ENCODE measurements at places on chromosomes 13 and 19. TPM values are rescaled to one million over a fixed set of nuclear protein-coding genes. Genes with fewer than 3 reads are reported as not detected.

The C13orf46 gene
- 0.06 TPM for polyA plus RNA-seq

- no peak for DNase-seq
These were observed 2.1 kb upstream of the PNPLA6 start for GRCh38 chr19:7533281-7533885.

The DCT gene
- 0.17 TPM for polyA plus RNA-seq

The BSPH1 gene
- not detected for polyA plus RNA-seq

DNA sequence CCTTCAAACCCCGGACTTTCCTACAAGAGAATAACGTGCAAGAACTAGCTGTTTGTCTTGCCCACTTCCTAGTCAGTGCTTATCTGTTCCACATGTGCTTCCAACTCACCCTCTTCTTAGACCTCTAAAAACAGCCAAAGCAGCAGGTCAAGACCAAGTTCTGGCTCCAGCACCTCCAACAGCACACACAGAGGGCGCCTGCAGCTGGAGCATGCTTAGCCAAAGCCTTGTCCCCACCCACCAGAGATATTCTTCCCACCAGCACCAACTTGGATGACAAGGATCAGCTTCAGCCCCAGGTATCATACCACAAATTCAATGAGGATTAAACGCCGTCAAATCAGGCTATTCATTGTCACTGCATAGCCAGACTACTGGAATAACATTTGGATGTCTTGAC is 17.9 kb downstream of the RCBTB1 start:
- DNase-seq, result no peak

- DNase-seq, result no peak
These were observed 282.4 kb downstream of the MYO16 start for GRCh38 chr13:108911807-108912206.

DNA sequence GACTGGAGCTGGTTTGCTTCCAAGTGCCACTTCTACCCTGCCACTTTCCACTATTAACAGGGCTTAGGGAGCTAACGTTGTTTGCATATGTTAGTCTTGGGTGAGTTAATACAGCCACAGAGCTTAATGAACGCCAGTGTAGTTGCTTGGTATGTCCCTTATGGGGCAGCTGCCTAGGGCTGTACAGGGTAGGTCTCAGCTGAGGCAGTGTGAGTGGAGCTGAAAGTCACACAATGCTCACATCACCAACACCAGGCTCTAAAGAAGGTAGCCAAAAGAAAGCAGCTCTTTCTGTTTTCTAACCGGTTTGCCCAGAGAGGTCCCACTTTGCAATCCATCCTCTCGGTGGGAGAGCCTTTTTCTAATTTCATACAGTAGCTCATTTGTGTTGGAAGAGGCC is 186.2 kb downstream of the RGCC start:
- DNase-seq, result no peak

The DENND1C gene
- polyA plus RNA-seq, result 39.1 TPM

- no peak for DNase-seq
These were observed 10.0 kb downstream of the ATP7B start for GRCh38 chr13:52001120-52001731.

The PEX11G gene
- polyA plus RNA-seq, result 7.8 TPM

- no peak for DNase-seq
These were observed 248.7 kb downstream of the EFNB2 start for GRCh38 chr13:106286811-106287210.

DNA sequence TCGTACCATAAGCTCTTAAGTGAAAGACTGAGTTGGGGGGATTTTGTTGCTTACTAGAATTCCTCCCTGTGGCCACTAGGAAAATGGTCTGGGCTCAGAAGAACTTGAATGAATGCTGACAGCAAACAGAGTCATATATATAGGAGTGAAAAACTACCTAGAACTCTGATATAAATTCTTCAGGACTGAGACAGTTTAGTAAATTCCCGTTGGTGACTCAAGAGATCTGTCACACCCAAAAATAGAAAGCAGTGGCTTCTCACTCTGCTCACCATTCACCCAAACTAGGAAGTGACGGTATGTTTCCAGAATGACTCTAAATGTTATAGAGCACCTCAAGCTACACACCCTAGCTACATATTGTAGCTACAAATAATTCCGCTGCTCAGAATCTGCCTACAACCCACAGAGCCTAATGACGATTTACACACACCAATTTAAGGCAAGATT is 116.2 kb downstream of the TBC1D4 start:
- DNase-seq, result no peak

- no peak for DNase-seq
These were observed 121.8 kb downstream of the AKAP11 start for GRCh38 chr13:42393573-42394360.

DNA sequence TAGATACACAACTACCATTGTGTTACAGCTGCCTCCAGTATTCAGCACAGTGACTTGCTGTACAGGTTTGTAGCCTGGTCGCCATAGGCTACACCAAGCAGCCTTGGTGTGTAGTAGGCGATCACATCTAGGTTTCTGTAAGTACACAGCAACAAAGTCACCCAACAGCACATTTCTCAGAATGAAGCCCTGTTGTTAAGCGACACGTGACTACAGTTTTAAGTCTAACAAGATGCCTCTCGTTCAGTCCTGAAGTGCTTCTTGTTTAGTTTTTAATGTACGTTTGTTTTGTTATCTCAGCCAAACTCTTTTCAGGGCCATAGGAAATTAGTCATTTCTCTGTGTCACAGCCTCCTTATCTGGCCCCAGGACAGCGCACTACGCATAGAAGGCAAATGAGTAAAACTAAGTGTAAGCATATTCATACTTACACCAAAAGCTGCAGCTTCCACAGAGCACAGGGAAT is 50.0 kb upstream of the GPR183 start:
- DNase-seq, result no peak

The FUZ gene
- polyA plus RNA-seq, result 46.3 TPM

GRCh38 chr13:49368688-49369087 is 75.2 kb downstream of the CAB39L start:
- no peak for DNase-seq

- no peak for DNase-seq
These were observed 216.8 kb upstream of the MAB21L1 start for GRCh38 chr13:35693134-35693784.
